ENCODE measurements at places on chromosomes 7 and 10. TPM values are rescaled to one million over a fixed set of nuclear protein-coding genes. Genes with fewer than 3 reads are reported as not detected.

Gene GNGT1
- total RNA-seq, result not detected

Gene SUGCT
- 16.0 TPM for total RNA-seq

Gene DGKI
- 15.5 TPM for total RNA-seq

Gene AKR1B15
- not detected for total RNA-seq

Gene FAM237B
- total RNA-seq, result not detected

Gene HABP2
- not detected for total RNA-seq

Gene CFTR
- not detected for total RNA-seq

Gene PPP1R9A
- total RNA-seq, result 0.51 TPM

Gene LRRTM3
- total RNA-seq, result under 0.01 TPM

Gene ABCF2
- total RNA-seq, result 71.6 TPM

Gene CALML5
- total RNA-seq, result not detected

Gene PPIA
- total RNA-seq, result 1,673 TPM

Gene ABCA13
- 0.09 TPM for total RNA-seq

Gene EBLN1
- not detected for total RNA-seq
